ENCODE measurements at places on chromosomes 2 and 18.

GRCh38 chr2:160581448-160581847 lies 87.8 kb upstream of the RBMS1 start:
- no peak for DNase-seq

- DNase-seq, result no peak
These were observed 78.7 kb downstream of the LPIN1 start for GRCh38 chr2:11824901-11825828.

DNA sequence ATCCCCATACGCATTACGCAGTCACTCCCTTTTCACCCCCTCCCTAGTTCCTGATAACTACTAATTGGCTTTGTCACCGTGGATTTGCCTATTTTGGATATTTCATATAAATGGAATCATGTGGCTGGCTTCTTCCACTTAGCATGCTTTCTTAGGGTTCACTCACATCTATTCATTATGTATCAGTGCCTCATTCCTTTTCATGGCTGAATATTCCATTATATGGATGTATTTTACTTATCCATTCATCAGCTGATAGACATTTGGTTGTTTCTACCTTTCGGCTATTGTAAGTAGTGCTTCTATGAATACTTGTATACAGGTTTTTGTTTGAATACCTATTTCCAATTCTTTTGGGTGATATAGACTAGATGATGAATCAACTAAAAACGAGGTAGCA lies 4.9 kb downstream of the ATP5MC3 start:
- no peak for DNase-seq

GRCh38 chr18:23131693-23132319 lies 3.5 kb upstream of the CABLES1 start:
- DNase-seq, result no peak

DNA sequence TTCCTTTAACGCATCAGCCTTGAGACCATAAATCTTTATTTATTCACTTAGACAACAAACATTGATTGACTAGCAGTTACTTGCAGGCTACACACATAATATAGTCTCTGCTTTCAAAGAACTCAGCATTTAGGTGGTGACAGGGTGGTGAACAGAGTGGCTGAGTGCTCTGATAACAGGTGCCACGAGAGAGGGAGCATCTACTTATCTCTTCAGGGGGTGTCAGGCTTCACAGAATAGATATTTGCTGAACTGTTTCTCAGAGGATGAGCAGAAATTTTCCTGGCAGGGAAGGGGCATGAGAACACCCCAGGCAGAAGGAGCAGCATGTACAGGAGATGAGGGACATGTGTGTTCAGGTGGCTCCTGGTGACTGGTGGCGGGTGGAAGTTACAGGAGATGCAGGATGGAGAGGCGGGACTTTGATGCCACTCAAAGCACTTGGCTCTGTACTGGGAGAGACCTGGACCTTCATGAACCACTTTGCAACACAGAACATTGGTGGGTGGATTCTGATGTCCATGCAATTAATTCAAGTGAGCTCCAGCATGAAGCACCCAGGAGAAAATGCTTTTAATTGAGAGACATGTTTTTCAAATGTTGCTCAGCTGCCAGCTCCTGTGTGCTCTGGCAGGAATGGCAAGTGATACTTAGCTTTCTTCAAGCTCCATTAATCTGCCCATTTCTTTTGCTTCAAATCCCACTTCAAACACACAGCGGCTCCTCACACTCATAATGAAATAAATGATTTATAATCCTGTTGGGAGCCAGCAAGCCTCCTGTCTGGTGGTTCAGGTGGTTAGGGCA lies 248.9 kb downstream of the MYCN start:
- DNase-seq, result no peak

DNA sequence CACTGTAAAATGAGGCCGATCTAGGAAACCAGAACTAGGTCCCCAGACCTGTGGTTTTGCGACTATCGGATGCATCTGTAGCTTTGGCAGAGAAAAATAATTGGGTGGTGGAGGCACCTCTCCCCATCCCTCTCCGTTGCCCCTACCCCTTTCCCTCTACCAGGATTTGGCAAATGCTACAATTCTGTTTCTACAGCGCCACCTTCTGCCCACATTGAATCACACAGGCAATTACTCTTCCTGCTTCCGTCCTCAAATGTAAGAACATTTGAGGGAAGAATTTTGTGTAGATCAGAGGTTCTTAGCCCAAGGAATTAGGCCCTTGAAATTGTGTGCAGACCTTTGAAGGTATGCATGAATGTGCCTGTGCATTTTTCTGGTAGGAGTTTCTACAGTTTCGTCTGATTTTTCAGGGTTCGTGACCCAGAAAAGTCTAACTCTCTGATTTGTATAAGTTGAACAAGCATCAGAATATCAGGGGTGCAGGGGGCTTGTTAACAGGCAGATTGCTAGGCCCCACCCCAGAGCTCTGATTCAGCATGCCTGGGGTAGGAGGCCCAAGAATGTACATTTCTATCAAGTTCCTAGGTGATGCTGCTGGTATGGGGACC lies 11.2 kb downstream of the ATP6V1B1 start:
- DNase-seq, result no peak

GRCh38 chr18:77316641-77317040 lies 67.0 kb downstream of the GALR1 start:
- DNase-seq, result no peak

- no peak for DNase-seq
These were observed 1.7 kb upstream of the ZNF532 start for GRCh38 chr18:58862851-58863538.

DNA sequence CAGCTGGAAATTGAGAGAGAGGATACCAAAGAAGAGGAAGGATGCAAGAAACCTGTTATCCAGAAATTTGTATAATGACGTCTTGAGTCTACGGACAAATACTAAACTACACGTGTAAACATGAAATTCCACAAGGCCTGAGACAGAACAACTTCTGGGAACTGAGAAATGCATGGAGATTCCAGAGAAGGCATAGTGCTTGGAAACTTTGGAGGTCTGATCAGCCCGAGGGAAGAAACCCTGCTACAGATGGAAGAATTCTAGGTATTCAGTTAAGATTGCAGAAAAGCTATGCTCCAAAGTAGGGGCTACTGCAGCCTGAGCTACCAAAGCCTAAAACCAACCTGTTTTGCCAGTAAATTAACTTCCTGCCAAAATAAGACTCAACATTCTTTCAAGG lies 120.4 kb downstream of the PDCL3 start:
- no peak for DNase-seq
